NK-92 treated with Interleukin-12 subunit alpha and Interleukin-12 subunit beta, amount 100 ng/mL, for 24 hours (cell line): ENCODE measurements at places on chromosomes 13 and 19.

DNA sequence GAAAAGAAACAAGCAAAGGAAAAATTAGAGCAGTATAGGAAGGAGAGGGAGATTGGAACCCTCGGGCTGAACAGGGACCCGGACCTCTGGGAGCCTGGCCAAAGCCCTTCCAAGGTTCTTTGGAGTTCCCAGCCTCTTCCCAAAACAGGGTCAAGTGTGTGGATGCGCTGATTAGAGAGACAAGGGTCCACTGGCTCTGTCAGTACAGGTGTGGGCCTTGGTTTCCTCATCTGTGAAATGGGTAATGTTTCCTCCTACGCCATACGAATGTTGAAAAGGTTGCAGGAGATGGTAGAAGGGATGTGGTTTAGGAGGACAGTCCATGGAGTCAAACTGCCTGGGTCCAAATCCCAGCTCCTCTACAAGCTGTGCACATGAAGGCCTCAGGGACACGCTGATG, 2.1 kb upstream of the SYCN start:
- DNase-seq: no peak

- DNase-seq: no peak
Observed at GRCh38 chr19:5988517-5989387, 10.8 kb upstream of the RANBP3 start.

GRCh38 chr13:58097831-58098230, 466.3 kb downstream of the PCDH17 start:
- no peak for DNase-seq

DNA sequence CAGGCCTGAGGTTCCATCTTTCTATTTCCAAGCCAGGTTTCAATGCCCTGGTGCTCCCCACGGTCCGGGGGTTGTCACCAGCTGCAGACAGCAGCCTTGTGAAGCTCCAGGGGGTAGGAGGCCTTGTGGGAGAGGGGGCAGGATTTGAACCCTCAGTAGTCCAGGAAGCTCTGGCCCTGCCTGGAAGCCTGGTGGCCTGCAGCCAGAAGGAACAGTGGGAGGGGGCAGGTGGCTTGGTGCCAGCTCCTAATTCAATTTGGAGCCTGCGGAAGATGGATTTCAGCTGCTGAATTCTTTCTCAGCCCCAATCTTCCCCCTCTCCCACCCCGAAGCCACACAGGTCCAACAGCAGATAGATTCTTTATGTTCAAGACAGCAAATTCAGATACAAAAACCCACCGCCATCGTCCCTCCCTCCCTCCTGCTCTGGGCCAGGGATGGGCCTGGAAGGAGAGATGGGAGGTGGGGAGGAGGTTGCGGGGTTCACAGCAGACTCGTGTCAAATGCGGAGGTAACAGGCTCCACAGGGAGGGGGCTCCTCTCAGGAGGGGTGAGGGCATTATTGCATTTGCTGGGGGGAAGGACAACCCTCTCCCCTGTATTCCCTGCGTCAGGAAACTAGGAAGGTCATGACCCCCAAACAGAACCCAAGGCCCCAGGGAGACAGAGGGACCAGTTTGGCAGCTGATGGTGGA, 2.4 kb upstream of the PTGER1 start:
- no peak for DNase-seq

- no peak for DNase-seq
Observed at GRCh38 chr13:45258334-45258675, 57.5 kb upstream of the KCTD4 start.

GRCh38 chr19:5054551-5055456, 85.9 kb downstream of the KDM4B start:
- DNase-seq: no peak

GRCh38 chr19:49888510-49888824, 8.2 kb downstream of the IL4I1 start:
- DNase-seq: no peak
